ENCODE measurements at places on chromosomes 5 and 9. TPM values are rescaled to one million over a fixed set of nuclear protein-coding genes. Genes with fewer than 3 reads are reported as not detected.
A peak's percentile ranks its signal among the peaks of the same experiment; 100 is the strongest.

- no peak for DNase-seq
Measured at GRCh38 chr5:160324886-160325285, 12.5 kb upstream of the CCNJL start.

The TEX48 gene
- not detected for total RNA-seq

The PCDHB14 gene
- total RNA-seq: 2.5 TPM

The PLK2 gene
- total RNA-seq: 567 TPM

The PITX1 gene
- total RNA-seq: 1.4 TPM

The GRIN1 gene
- total RNA-seq: 0.16 TPM

GRCh38 chr5:56815658-56816545 lies 553 bp downstream of the MAP3K1 start:
- DNase-seq: no peak

DNA sequence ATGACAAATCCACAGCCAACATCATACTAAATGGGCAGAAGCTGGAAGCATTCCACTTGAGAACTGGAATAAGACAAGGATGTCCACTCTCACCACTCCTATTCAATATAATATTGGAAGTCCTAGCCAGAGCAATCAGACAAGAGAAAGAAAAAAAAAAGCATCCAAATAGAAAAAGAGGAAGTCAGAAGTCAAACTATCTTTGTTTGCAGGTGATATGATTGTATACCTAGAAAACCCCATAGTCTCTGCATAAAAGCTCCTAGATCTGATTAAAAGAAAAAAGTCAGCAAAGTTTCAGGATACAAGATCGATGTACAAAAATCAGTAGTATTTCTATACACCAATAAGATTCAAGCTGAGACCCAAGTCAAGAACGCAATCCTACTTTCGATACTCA lies 66.1 kb downstream of the OSMR start:
- DNase-seq: no peak

GRCh38 chr9:124782661-124783574 lies 6.0 kb downstream of the OLFML2A start:
- peak; percentile 67 for DNase-seq

The DMRTA1 gene
- 0.08 TPM for total RNA-seq

GRCh38 chr9:106697750-106698502 lies 165.0 kb upstream of the ZNF462 start:
- DNase-seq: peak; percentile 79

DNA sequence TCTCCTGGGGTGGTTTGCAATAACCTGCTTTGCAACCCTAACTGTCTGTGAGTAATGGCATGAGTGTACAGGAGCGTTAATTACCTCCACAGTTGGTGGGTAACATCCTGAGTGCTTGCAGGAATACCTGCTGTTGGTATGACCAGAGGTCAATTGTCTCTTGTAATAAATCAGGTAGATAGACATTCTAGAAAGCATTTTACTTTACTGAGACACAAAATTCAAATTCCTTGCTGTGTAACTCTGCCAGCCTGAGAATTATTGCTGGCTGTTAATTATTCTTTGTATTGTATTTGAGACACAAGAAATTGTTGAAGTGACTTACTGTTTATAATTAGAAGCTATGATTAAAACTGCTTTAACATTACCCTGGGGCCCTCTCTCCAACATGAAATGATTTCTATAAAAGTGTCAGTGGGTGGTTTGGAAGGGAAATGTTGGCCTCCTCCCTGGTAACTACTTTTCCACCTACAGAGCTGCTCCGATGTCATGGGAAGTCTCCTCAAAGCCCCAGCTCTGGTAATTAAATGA lies 150.8 kb upstream of the ADCY2 start:
- no peak for DNase-seq

GRCh38 chr5:5887833-5888232 lies 465.4 kb downstream of the ICE1 start:
- DNase-seq: no peak

GRCh38 chr5:173736923-173737412 lies 120.5 kb upstream of the BOD1 start:
- DNase-seq: no peak

All from suprapubic skin (tissue), 4 donors.